ENCODE measurements at places on chromosomes 13 and 19.

DNA sequence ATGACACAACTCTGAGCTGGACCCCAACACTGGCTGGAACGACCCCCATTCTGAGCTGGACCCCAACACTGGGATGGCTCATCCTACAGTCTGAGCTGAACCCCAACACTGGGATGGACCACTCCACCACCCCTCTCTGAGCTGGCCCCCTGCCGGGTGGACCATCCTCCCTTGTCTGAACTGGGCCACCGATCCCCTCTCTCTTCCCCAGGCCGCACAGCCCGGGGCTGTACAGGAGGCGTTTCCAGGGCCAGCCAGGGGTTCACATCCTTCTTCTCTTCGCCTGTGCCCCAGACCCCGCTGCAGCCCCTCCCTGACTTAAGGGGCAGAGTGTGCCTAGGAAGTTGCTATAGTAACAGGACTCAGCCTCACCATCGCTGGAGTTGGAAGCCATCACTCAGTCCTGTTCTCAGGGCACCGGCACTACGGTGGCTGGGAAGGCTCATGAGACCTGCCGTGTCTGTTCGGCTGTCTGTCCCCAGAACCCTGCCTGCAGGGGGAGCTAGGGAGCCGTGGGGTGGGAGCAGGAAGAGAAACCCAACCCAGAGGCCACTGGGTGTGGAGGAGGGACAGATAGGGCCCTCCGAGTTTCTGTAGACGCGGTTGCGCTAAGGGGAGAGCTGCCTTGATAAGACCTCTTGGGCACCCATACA, 3.7 kb downstream of the PRKACA start:
- DNase-seq, result no peak

DNA sequence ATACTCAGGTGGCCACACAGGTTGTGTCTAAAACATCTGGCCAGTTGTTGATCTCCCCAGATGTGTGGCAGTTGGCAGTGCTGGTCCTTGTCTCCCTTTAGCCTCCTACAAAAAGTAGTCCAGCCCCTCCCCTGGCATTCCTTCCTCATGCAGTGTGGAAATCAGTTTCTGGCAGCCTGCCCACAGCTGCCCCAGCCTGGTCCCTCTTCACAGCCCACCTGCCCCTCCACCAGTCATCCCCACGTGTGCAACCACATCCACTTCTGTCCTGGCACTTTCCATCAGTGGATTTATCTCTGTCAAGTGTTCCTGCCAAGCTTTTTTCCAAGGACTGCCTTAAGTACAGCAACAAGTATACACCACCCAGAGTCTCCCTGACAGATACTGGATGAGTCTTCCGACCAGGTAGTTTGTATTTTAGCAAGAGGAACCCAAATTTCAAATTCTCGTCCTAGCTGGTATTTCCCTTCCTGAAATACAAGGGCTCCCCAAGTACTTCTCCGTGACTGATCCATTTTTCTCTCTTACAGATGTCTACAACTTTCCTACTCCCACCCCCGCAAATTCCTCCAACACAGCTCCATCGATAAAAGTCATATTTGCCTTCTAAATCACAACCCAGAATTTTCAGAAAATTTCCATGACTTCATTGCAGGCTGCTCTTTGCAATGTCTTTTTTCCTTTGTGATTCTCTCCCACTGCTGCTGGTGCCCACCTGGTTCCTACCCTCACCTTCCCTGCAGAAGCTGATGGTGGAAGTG, 313.5 kb downstream of the FOXO1 start:
- no peak for DNase-seq

DNA sequence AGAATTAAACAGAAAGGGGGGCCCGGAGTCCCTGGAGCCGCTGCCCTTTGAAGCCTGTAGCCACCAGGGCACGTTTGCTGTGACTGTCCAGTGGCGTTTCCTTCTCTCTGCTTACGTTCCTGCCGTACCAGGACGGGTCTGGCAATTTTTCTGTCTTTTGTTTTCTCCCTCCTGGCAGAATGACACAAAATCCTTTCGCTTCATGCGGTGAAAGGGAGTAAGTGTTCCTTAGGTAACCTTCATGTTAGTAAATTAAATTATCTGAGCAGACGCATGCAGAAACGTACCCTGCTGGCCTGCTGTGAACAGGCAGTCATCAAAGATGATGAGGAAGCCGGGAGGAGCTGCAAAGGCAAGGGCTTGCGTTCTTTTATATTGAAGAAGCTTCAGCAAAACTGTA, 299.3 kb upstream of the ARGLU1 start:
- no peak for DNase-seq

DNA sequence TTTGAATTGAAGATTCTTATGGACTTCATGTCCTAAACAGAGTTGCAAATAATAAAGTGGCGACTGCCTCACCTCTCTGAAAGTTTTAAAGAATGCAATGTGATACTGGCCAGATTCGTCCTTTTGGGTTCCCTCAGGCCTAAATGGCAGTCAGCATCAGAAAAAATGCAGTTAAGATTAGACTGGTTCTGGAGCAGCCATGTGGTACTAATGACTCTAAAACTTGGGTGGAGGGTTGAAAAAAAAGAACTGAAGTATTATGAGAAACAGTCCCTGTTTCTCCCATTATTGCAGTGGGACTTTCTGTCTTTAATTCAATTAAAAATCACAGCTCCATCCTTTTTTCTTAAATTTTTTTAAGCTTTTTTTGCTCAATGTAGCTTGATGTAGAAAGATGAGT, 37.3 kb downstream of the WDFY2 start:
- no peak for DNase-seq

DNA sequence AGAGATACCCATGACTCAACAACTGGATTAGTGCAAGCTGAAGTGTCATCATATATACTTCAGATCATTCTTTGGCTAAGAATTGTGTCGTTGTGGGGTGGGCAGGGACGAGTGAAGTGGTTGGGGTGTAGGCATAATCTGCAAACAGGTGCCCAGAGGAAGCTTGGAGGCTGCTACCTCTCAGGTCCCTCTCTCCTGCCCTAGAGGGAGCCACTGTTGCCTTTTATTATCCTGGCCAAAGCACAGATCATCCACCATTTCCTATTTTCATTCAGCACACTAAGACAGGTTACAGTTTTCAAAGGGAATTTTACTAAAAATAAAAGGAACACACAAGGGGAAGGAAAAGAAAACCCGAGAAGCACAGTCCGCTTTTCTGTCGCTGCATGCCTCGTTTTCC, 126.6 kb downstream of the HS6ST3 start:
- DNase-seq, result no peak

DNA sequence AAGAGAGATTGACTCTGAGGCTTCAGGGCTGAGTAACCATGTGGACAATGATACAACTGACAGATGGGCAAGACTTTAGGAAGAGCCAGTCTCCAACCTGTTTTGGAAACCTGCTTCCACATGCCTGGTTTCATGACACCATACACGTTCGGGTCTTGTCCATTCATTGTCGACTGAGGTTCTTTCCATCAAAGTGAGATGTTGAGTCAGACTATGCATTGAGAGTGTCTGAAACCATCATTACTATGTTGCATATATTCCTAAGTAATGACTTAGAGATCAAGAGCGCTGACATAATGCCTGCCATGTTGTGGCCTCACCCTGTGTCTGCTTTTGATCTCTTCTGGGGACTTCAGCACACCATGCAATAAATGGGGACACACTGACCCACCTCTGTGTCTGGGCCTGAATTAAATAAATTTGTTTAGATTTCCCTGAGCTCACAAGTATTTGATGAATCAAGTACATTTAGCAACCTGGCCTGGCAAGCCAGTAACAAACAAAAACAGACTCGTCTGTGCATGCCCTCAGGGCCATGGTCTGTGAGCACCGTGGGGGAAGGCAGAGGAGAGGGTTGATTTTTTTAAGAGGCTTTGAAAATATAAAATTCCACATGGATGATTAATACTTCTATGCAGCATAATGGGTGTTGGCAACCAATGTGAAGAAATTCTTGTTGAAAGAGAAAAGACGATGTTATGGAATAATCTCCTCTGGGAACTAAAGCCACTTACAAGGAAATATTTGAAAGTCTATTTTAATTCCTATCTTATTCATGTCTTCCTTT, 49.9 kb upstream of the UBAC2 start:
- DNase-seq, result peak; percentile 26

- DNase-seq, result no peak
Observed at GRCh38 chr13:31807090-31807541, 67.8 kb downstream of the RXFP2 start.

GRCh38 chr19:44113784-44114390, 688 bp downstream of the ZNF225 start:
- no peak for DNase-seq

GRCh38 chr13:45670189-45670885, 31.8 kb upstream of the CBY2 start:
- no peak for DNase-seq

- no peak for DNase-seq
Observed at GRCh38 chr13:67620665-67621064, 390.5 kb upstream of the PCDH9 start.

DNA sequence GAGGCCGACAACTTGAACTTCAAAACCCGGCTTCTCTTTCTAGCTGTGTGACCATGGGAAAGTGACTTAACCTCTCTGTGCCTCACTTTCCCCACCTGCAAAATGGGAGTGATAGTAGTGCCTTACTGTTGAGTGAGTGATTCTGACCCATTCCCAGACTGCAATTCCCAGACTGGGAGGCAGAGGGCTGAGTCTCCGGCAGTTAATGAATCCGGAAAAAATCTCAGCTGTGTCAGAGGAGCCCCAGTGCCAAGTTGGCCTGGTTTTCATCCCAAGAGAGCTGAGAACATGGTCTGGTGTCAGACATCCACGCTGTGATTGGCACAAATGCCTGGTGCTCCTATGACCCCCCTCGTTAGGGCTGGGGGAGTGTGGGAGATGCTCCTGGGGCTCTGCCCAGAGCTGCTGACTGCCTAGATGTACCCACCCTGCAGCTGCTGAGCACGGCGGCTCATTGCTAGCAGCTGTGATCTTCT, 50.0 kb downstream of the PIN1 start:
- no peak for DNase-seq

GRCh38 chr13:39505151-39505550, 97.8 kb downstream of the LHFPL6 start:
- no peak for DNase-seq

- DNase-seq, result no peak
Observed at GRCh38 chr13:90633849-90634248, 713.6 kb upstream of the MIR17HG start.

- no peak for DNase-seq
Observed at GRCh38 chr13:103772576-103772975, 706.4 kb upstream of the SLC10A2 start.

DNA sequence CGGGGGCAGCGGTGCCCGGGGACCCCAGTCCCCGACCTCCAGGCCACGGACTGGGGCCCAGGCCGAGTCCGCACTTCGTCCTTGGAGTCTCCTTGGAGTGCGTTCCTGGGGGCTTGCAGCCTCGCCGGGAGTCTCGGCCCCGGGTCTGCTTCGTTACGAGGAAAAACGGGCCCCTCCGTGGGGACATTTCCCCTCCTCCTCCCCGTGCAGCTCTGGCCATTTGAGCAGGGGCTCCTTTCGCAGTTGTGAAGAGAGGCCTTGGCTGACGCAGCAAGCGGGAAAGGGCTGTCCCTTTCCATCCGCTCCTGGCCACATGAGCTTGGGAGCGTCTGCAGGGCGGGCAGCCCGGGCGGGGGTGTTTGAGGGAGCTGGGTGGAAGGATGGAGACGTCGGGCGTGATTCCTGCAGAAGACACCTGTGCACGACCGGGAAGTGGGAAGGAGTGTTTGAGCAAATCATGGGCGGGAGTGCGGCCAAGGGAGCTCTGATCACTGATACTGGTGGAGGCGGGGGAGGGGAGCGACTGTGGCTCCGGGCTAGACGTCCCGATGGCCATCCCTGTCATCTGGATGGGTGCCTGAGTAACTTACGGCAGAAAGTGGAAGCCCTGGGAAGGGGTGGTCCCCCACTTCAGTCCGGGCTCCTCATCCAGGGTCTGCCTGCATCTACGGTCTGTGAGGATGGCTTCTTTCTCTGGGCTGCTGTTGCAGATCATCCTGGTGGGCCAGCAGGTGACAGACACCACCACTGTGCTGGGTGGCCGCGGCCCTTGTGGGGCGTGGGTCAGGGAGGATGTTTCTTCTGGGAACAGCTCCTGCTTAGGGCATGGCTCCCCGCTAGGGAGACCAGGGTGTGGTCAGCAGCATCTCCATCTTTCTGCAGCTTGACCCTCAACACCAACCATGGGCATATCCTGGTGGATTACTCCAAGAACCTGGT, 736 bp downstream of the GPI start:
- DNase-seq, result no peak

DNA sequence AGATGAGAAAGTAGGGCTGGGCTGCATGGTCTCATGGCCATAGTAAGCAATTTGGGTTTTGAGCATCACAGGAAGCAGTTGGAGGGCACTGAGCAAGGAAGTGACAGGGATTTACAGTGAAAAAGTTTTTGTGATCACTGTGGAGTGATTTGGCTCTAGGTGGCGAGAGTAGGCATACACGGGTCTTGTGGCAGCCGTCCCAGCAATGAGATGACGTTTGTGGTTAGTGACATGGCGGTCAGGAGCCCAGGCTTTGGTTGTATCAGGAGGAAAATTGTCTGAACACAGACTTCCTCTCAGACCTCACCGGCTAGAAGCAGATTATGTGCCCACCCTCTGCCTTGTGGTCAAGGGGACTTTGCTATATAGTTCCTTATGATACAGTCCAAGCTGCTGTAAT, 3.3 kb downstream of the ZNF444 start:
- no peak for DNase-seq

GRCh38 chr13:60311527-60311926, 85.5 kb upstream of the TDRD3 start:
- DNase-seq, result no peak

GRCh38 chr19:3340340-3340739, 26.0 kb upstream of the NFIC start:
- DNase-seq, result no peak

GRCh38 chr19:1103132-1103707, 574 bp upstream of the GPX4 start:
- no peak for DNase-seq

GRCh38 chr19:33683881-33684537, 62.3 kb downstream of the CHST8 start:
- DNase-seq, result no peak

GRCh38 chr19:5976768-5977167, 1.2 kb downstream of the RANBP3 start:
- no peak for DNase-seq

DNA sequence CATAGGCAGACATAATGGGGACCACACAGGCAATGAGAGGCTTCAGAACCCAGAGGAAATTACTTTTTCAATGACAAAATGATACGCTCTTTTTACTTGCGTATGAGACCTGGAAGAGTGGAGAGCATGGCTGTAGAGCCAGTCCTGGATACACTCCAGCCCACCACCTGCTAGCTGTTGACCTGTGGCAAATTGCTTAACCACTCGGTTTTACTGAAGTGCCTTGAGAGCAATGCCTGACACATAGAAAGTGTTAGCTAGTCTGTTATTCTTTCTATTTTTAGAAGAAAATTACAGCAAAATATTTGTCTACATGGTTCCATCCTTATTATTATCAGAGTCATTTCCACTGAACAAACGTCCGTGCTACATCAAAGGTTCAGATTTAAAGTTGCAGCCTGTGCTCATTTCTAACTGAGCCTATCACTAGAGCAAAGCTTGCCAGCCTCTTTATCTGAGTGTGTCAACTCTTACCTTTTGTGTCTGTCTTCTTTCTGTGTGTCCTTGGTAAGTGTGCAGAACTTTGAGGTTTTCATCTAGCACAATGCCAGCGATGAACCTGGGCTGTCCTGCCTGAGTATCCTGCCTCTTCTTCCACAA, 9.6 kb upstream of the GPR183 start:
- no peak for DNase-seq

Measured in HS-27A (cell line).